ENCODE measurements at places on chromosomes 1 and 21.

DNA sequence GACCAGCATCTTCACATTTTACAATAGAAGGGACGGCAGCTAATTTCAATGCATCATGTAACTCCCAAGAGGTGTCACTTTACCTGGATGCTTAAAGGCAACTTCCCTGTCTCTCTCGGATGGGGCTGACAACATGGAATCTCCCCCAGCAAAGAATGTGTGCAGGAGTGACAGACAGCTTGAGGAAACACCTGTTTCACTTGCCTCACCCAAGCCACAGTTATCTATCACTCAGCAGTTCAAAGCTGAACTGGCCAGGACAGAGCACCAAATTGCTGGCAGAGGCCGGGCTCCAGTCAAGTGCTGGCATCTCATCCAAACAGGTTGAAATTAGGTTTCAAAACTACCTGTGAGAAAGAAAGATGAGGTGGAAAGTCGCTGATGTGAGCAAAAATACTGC is 538.0 kb upstream of the PLXNA2 start:
- DNase-seq = no peak

DNA sequence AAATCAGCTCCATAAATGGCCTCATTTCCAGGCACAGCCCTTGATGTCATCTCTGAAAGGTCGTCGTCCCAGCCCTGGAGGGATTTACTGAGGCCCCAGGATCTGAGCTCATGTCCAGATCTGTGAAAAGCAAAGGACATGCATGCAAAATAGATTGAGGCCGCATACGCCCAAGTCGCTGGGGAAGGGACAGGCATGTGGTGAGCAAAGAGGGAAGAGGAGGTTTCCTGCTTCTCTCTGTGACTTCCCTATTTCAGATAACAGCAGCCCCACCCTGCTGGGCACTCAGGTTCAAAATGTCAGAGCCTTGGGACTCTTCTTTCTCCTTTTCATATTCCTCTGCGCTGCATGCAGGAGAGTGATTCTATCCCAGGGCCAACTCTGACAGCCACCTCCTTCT is 197.2 kb downstream of the ADSS2 start:
- no peak for DNase-seq

- no peak for DNase-seq
Observed at GRCh38 chr1:118154220-118154619, 30.8 kb downstream of the SPAG17 start.

- no peak for DNase-seq
Observed at GRCh38 chr1:186653312-186653711, 26.9 kb downstream of the PTGS2 start.

DNA sequence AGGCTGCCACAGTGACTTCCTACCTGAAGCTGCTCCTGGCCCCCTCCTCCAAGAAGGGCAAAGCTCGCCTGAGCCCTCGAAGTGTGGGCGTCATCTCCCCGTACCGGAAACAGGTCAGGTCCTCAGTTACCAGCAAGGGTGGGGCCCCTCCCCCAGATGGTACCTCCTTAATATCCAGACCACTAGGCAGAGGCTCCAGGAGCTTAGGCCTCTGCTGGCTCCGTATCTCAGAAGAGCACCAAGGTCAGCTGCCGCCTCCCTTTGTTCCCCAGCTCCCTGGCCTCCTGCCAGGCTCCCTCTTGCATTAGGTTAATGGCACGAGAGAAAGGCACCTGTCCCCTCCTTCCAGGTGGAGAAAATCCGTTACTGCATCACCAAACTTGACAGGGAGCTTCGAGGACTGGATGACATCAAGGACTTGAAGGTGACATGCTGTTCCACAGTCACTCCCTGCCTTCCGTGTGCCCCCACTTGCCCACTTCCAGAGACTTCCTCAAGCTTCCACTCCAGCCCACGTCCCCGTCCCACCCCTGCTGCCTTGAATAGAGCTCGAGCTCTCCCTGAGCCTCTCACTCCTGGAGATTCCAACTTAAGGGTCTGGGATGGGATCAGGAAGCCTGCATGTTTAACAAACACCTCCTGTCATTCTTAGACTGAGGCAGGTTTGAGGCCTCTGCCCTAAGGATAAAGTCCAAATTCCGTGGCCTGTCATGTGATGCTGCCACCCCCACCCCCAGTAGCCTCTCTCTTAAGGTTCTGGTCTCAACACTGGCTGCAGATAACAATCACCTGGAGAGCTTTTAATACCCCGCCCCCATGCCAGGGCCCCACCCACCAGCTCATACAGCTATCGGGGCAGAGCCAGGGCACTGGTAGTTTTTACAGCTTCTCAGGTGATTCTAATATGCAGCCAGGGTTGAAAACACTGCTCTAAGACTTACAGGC is 8.3 kb downstream of the RHOC start:
- DNase-seq = no peak

GRCh38 chr21:28714777-28715464 is 277.8 kb downstream of the LTN1 start:
- DNase-seq = no peak

- no peak for DNase-seq
Observed at GRCh38 chr1:240044620-240045019, 47.1 kb upstream of the FMN2 start.

- no peak for DNase-seq
Observed at GRCh38 chr1:230536641-230537155, 105.6 kb upstream of the COG2 start.

DNA sequence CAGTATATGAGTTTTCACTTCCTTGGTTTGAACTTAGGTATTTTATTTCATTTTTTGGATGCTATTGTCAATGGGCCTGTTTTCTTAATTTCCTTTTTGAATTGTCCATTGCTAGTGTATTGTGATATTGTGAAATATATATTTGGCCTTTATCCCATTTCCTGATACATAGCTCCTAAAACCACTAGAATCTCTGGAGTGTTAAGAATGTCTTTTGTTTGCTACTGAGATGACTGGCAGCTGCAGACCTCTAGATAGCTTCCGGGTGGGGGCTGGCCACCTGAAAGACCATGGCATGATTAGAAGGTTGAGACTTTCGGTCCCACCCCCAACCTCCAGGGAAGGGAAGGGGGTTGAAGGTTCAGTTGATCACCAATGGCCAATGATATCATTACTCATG is 245.4 kb downstream of the KCNJ6 start:
- no peak for DNase-seq

All from stimulated activated CD4-positive, alpha-beta T cell treated with anti-CD3 and anti-CD28 coated beads, Interleukin-15, amount 100 ng/mL, for 1 hour (primary cell).